ENCODE measurements at places on chromosomes 2 and 18.
A peak's percentile ranks its signal among the peaks of the same experiment; 100 is the strongest.

DNA sequence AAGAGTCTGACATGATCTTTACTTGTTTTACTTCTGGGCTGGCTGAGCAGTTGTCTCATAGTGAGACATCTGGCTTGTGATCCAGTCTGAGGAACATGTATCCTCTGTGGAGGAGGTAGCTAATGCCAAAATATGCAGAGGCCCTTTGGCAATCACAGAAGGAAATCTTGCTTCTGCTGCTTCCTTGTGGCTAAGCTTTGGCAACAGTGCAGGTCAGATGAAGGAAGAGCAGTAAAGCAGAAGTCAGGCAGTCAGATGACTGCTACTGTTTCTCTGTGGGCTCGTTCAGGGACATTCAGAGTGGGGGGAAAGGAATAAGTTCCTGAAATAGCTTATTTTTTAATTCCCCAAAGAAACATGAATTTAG is 22.3 kb downstream of the DOK1 start:
- DNase-seq = no peak

- no peak for DNase-seq
These were observed 20.5 kb downstream of the UBE2F start for GRCh38 chr2:237987268-237987667.

- peak; percentile 68 for DNase-seq
These were observed 49.8 kb downstream of the FBLN7 start for GRCh38 chr2:112187805-112188596.

GRCh38 chr18:76518860-76519538 is 24.0 kb upstream of the ZNF516 start:
- DNase-seq = no peak

GRCh38 chr2:201414099-201415023 is 36.9 kb downstream of the TRAK2 start:
- no peak for DNase-seq

GRCh38 chr2:133462811-133463210 is 105.5 kb downstream of the NCKAP5 start:
- DNase-seq = no peak

DNA sequence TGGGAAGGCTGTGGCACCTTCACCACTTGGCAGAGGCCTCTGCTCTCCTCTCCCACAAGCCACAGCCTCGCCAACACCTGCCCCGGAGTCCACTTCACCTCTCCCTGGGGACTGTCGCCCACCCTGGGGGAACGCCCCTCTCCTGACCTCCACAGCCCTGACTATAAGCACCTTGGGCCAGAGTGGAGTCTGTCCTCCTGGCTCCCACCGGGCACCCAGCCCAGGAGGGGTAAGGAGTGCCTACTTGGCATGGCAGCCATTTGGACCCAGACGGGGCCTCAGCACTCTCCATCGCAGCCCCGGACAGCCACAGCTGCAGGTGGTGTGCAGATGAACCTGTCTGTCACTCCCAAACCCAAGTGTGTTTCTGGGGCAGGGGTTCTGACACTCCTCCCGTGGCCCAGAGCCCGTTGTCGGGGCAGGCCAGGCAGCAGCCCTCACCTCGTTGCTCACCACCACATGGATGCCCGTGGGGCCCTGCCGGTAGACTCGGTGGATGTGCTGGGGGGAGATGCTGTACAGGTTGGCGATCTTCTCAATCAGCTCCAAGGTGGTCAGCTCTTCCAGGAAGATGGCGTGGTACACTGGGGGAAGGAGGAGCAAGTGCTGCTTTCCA is 53.5 kb downstream of the TFCP2L1 start:
- no peak for DNase-seq
